ENCODE measurements at places on chromosomes 11 and 22.

GRCh38 chr22:25282671-25283561 is 63.5 kb downstream of the CRYBB2 start:
- no peak for DNase-seq

GRCh38 chr22:17753401-17753989 is 20.8 kb downstream of the BID start:
- DNase-seq = no peak

- DNase-seq = no peak
Observed at GRCh38 chr11:66674964-66675602, 2.6 kb downstream of the RBM4B start.

GRCh38 chr11:81331611-81332235 is 1401.9 kb downstream of the FAM181B start:
- no peak for DNase-seq

- DNase-seq = no peak
Observed at GRCh38 chr22:46355996-46356471, 20.5 kb downstream of the TRMU start.

DNA sequence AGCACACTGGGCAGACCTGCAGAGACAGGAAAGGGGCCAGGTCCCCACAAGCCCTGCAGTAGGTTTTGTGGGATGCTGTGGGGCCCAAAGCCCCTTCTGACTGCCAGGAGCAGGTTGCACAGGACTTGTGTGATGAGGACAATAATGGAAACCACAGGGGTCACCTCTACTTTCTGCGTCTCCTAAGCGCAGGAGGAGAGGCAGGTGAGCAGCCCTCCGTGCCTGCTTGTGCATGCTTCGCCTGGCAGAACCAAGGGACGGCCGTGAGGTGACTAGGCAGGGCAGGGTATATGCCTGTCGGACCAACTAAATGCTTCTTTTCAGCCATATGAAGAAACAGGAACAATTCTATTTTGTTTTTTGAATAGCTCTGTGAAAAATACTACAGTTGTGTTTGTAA is 77.9 kb upstream of the PITPNB start:
- no peak for DNase-seq

GRCh38 chr22:23790819-23791737 is 4.3 kb downstream of the SMARCB1 start:
- DNase-seq = no peak

DNA sequence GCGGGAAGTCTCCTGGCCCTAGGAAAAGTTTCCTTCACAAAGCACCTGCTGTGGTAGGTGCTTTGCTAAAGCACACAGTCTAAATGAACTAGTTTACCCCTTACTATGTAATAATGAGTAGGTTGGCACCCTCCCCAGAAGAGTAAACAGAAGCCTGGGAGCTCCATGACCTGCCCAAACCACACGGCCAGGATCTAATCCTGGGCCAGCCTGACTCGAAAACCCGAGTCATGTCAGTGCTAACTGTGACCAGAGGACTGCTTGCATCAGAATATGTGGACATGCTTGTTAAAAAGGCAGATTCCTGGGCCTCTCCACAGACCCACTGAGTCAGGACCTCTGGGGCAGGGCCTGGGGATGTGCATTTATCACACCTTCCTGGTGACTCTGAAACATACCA is 67.7 kb downstream of the PANX1 start:
- no peak for DNase-seq

- DNase-seq = no peak
Observed at GRCh38 chr11:117230999-117231841, 653 bp downstream of the PCSK7 start.

DNA sequence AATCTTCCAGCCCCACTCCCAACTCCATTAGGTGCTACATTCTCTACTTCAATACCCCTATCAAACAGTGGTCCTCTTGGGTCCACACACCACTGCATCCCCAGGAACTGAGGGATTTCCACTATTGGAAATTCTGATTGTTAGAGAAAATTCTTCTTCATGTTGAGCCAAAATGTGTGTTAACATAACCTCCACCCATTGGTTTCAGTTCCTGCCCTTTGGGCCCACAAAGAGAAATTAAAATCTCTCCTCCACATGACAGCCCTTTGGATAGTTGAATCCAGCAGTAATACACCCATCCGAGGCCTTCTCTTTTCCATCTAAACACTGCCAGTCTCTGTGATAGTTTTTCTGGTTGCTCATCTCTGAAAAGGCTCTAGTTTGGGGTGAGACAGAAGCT is 2.1 kb downstream of the VSIG2 start:
- no peak for DNase-seq

DNA sequence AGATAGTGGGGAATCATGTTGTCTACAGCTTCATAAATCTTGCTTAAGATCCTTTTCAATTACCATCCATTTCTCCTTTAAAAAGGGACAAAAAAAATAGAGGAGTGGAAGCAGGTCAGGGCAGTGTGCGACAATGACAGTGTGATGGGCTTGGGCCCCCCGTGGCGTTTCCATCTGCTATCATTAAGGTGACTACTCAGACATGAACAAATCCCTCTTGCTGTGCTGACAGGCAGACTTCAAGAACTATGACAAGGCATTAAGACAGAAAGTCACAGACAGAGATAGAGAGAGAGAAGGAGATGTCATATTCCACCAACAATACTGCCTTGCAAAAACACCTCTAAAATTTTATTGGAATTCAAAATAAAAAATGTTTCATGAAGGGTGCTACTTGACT is 263.2 kb downstream of the DCDC1 start:
- no peak for DNase-seq

- DNase-seq = no peak
Observed at GRCh38 chr11:15754221-15754620, 602.1 kb downstream of the SOX6 start.

GRCh38 chr22:31613904-31614296 is 48.1 kb downstream of the PISD start:
- no peak for DNase-seq

DNA sequence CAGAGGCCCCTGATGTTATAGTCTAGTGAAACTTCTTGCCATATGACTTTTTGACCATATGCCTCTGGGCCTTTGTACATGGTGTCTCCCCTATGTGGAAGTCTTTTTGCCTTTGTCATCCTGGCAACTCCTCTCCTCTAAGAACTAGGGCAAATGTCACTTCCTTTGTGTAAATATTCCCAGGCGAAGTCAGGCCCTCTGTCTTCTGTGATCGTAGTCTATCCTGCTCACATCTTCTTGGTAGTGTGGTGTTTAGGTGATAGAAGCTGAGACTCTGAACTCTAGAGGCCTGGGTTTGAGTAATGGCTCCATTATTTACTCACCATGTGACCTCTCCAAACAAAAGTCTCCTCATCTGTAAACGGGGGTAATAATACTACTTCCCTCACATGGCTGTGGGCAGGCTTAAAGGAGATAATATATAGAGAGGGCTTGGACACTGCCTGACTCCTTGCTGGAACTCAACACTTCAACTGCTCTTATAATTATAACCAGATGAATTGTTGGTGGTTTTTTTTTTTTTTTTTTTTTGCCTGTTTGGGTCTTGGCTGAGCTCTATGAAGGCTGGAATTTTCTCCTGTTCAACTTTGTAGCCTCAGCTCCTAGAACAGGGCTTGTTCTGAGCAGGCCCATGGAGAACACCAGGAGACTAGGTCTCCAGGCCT is 43.8 kb downstream of the INSC start:
- DNase-seq = peak; percentile 58

GRCh38 chr11:63769042-63769713 is 603 bp upstream of the ZFTA start:
- DNase-seq = no peak

DNA sequence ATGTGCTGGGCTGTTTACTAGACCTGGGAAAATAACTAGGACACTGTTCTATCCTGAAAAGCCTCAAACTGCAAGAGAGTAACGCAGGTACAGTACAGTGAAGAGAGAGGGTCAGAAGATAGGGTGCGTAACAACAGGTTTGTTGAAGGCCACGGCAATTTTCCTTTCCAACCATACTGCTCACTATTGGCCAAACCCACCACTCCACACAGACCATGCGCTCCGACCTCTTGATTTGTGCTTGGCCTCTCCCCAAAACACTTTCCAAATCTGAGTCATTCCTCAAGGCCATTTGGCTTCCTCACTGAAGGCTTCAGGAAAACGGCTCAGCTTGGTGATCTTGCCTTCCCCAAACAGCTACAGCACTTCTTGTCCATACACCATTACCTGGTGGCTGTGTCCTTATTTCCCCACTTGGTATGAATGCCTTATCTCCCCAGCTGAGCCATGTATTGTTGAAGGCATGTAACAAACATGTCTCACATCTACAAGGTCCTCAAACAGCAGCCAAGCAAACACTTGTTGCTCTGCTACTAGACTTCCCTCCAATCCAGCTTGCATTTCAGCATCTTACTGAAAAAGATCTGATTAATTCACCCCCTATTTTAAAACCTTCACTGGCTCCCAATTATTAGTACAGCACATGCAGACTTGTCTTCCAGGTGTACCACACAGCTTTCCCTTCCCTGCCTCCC is 40.9 kb downstream of the TCF20 start:
- DNase-seq = no peak

GRCh38 chr11:69674886-69675714 is at the start of gene LTO1:
Gene LTO1, minus strand, starts transcription at chr11:69675353. Its CDS starts 114 bp downstream, at chr11:69675239.
- peak; percentile 88 for DNase-seq

DNA sequence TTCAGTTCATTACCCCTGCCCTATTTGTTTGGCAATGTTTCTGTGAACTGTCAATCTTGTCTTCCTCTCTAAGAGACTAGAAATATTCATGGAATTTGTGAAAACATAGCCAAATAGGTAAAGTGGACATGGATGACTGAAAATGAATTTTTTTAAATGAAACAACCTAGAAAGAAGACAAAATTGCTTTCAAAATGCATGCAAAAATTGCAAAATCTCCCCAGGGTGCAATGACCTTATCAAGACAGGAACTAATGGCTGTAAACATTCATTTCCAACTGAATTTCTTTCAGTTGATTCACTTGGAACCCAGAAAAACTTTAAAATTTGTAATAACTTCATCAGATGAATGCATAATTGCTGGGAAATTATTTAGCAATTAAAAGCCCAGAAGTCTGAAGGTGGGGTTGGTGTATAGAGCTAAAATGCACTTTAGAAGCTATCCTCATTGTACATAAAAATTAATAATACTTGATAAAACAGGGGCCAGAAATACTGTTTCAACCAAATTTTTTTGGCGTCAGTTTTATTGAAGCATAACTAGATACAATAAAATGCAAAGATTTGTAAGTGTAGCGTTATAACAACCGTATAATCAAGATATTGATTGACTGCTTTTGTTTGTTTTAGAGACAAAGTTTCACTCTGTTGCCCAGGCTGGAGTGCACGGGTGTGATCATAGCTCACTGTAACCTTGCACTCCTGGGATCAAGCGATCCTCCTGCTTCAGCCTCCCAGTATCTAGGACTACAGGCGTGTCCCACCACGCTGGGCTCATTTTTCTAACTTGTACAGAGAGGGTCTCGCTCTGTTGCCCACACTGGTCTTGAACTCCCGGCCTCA is 27.6 kb upstream of the SLC35C1 start:
- no peak for DNase-seq

DNA sequence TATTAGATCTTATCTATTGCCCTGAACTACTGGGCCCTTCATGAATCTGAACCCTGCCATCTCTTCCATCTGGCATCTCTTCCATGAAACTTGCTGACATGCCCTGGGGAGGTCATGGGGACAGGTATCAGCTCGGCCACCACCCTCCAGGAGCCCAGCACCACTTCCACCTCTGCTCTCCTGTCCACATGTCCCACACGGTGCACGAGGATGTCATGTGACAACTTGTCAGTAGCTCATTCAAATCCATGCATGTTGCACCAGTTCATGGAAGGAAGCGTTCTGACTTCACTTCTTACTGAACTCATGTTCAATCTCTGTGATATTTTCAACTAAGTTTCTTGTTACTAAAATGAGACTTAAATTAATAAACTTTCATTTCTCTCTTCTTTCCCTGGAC is 16.6 kb downstream of the YPEL1 start:
- no peak for DNase-seq

GRCh38 chr11:3815845-3816244 is 7.5 kb downstream of the PGAP2 start:
- no peak for DNase-seq

DNA sequence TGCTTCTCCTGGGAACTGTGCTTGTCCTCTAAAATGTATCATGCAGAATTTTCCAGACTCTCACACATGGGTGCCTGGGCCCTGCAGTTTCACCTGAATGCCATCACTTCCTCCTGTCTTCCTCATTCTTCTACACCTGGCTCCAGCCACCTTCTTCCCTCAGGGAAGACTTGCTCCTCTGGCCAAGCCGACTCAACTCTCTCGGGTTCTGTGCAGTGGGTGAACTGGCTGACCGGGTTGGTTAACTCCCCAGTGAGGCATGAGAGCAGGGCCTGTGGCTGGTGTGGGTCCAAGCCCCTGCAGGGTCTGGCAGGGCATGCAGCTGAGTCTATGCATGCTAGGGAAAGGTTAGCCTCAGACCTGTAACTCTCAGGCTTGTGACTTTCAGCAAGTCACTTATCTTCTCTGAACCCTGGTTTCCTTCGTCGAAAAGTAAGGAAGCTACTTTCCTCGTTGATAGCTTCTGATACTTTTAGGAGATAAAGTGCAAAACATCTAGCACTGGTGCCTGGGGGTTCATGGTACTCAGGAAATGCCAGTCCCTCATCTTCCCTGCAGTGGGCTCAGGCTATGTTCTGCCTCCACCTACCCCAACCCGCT is 11.9 kb downstream of the CD82 start:
- no peak for DNase-seq

- DNase-seq = no peak
Observed at GRCh38 chr11:13047884-13048283, 38.8 kb downstream of the RASSF10 start.

DNA sequence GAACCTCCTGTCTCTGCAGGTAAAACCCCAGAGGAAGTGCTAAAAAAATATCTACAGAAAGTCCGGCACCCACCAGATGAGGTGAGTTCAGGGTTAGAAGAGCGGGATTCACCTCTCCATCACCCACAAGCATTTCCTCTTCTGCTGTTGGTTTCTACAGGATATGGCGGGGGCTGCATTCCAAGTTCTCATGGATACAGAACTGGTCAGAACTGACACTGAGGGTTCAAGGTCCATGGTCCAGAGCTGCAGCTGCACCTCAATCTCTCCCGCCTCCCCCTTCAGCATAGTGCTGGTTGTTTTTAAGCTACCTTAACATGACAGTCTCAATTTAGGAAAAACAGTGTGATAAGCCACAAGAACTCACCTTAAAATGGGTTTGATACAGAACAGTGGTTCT is 19.2 kb downstream of the DTX4 start:
- no peak for DNase-seq

DNA sequence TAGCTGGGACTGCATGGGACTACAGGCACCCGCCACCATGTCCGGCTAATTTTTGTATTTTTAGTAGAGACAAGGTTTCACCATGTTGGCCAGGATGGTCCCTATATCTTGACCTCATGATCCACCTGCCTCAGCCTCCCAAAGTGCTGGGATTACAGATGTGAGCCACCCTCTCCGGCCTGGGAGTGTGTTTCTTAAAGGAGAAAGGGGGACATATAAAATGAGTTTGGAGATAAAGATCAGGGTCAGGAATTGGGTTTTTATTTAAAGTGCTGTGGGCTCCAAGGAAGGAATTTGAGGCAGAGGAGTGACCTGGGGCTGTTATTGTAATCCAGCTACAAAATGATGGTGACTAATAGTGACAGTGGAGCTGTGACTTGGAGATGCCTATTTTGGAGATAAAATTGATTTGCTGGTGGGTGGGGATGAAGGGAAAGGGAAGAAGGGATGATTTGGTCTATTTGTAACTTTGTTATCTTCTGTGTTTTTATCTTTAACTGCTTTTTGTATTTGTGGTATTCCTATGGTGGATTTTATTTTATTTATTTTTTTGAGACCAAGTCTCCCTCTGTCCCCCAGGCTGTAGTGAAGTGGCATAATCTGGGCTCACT is 5.0 kb downstream of the CRKL start:
- no peak for DNase-seq
